ENCODE measurements at places on chromosomes 7 and 10. TPM values are rescaled to one million over a fixed set of nuclear protein-coding genes. Genes with fewer than 3 reads are reported as not detected.

Gene MUC12
- total RNA-seq, result not detected

DNA sequence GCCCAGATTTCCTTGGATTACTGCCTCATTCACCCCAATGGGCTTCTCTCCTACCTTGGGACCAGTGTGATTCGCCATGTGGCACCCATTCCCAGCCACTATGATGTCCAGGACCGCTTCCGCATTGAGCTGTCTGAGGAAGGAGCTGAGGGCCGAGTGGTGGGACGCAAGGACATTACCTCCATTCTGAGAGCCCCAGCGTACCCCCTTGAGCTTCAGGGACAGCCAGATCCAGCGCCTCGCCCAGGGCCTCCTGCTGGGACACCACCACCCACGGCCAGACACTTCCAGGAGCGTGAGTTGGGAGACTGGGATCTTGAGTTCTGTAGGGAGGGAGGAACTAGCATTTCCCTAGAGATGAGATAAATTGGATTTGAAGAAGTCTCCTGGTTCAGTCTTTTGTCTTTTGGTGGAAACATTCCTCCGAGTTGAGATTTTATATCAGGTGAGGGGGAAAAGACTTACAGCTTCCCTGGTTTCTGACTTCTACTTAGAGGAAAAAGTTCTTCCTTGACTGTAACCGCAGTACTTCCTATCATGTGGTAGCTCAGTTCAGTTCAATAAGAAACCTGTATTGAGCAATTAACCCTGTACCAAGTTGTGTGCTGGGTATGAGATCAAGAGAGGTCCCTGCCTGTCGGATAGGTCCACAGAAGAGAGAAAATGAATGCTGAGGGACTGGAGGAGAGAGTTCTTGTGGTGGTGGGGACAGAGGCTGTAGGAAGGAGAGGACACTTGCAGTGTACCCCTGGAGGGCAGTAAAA is 1.3 kb downstream of the MOSPD3 start:
- DNase-seq, result no peak

DNA sequence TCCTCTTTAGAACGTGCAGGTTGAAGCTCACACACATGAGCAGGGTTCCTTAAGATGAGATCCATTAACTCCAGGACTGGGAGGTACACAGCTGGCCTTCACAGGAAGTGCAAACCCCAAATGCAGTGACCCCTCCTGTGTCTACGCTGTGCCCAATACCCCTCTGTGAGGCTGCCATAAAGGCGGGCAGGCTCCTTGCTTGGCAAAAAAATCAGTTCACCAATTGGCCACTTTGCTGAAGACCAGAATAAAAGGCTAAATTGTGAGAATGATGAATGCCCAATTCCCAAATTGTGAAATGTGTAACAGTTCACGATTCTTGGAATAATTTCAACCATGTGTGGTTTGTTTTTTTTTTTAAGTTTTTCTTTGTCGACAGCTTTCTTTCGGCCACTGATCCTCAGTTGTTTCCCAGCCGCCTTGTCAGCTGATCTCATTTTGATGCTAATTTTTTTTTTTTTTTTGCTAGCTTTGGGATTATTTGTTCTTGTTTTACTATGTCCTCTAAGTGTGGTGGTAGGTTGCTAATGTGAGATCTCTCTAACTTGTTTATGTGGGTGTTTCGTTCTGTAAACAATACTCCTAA is 101.9 kb upstream of the PRSS58 start:
- no peak for DNase-seq

DNA sequence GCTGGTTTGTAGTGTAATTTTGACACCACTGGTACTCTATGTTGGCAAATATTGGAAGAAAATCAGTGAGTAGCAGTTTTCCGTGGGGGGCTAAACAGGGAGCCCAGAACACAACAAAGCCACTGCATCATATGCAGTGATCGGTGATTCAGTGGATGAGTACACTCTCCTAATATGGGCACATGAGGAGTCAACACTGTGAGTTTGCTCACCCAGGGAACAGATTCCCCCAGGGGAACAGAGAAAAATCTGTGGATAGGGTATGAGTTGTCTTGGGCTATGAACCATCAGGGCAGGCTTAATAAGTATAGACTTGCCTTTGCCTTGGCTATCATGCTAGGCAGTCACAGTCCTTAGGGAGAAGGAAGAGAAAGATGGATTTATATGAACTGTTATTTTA is 227.7 kb upstream of the SEMA3E start:
- no peak for DNase-seq

DNA sequence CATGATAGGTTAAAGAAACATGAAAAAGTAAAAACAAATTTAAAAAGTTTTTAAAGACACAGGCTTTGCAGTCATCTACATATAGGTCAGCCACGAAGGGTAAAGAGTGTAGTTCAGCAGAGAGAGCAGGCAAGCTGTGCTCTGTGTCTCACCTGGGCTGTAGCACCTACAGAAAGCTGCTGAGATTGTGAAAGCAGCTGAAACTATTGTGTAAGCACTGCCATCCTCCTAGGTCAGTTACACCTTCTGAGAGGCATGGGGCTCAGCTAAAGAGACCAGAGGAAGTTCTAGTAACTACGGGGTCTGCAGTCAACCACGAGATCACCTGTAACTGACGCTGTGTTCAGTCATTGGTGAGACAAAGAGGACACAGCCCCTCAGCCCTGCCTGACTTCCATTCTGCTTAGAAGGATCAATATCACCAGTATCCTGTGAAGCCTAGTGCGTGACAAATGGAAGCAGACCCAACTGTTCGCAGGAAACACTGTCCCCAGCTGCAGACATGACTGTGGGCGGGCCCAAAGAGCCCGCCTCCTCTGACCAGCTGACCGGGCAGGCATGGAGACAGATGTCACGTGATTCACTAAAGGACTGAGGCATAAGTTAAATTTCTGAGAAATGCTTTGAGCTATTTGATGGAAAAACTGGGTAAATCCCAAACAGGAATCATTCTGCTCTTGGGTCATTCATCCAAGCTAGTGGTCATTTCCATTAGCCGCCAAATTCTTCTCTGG is 87.9 kb downstream of the EBF3 start:
- no peak for DNase-seq

DNA sequence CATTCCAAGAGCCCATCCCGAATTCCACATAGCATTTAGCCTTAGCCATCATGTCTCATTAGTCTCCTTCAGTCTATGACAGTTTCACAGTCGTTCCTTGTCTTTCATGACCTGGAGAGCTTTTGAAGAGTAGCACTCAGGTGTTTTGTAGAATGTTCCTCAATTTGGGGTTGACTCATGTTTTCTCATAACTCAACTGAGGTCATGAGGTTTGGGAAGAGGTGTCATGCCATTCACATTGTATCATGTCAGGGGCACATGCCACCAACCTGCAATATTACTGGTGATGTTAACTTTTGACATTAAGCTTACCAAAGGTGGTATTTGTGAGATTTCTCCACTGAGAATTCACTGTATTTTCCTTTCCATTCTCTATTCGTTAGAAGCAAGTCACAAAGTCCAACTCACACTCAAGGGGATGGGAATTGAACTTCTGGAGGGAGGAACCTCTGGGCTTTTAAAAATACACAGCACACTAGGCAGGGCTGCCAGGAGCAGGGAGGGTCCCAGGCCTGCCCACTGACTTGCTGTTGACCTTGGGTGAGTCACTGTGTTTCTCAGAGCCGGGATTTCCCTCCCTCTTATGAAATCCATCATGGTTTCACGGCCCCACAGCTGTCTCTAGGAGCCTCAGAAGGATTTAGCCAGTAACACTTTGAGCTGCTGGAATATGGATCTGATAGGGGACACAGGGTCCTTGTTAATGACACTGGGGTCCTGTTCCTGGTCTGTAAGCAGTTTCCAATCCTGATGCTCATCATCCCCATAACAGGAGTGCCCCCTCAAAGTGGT is 74.4 kb upstream of the TCF7L2 start:
- DNase-seq, result no peak

DNA sequence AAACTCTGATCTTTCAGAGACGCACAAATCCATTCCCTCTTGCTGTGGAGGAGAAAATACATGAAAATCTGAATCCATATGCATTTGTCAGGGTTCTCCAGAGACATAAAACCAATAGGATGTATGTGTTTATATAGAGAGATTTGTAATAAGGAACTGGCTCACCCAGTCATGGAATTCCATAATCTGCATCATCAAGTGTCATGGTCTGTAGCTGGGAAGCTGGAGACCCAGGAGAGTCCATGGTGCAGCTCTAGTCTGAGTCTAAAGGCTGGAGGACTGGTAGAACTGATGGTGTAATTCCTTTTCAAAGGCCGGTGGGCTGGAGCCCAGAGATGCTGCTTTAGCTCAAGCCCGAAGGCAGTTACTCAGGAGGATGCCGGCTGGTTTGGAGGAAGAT is 134.0 kb downstream of the TCF7L2 start:
- no peak for DNase-seq

Gene FKBP9
- 150 TPM for total RNA-seq

GRCh38 chr10:100014071-100014762 is 4.5 kb upstream of the DNMBP start:
- DNase-seq, result no peak
